Stimulated activated CD4-positive, alpha-beta T cell treated with anti-CD3 and anti-CD28 coated beads, Interleukin-1b, Interleukin-23, amount 100 ng/mL, for 1 hour (primary cell): ENCODE measurements at places on chromosomes 13 and 19.

DNA sequence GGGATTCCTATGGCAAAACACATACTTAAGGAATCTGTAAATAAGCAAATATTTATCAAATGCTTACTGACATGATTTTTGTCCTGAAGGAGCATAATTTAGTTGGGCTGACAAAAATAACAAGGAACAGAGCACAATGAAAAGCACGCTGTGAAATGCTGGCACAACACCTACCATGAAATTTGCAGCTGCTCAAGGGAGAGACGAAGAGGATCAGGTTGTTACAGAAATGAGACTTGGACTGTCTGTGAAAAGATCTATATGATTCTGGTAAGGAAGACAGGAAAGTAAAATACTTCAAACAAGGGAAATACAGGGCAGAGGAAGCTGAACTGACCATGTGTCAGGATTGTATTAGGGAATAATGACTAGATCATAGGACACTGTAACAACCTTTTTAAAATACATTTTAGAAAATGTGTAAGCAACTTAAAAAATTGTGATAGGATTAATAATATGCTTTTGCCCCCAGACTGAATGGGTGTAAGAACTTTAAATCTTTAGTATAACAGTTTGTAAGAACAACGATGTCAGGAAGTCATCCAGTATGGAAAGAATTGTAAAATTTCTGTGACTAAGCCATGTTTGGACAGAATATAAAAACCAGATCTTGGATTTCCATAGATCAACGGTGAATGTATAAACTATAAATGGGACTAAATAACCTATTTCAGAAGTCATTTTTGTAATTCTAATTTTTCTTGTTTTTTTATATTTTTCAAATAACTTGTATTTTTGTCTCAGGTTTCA is 1556.0 kb downstream of the EFNB2 start:
- no peak for DNase-seq

DNA sequence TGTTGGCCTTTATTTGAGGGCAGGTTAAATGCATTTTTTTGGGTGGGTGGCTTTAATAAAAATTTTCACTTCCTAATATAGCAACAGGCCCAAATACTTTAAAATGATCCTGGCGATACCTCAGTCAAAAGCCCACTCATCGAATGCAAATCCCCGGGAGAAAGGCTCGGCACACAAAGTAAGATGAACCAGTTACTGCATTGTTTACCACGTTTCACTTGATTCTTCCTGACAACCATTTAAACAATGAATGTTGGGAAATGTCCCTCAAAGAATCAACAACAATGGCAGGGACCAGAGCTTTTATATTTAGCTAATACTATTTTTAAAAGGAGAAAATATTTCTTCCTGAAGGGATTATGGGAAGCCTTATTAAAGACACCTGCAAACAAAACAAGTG is 187.7 kb downstream of the ABCC4 start:
- no peak for DNase-seq

DNA sequence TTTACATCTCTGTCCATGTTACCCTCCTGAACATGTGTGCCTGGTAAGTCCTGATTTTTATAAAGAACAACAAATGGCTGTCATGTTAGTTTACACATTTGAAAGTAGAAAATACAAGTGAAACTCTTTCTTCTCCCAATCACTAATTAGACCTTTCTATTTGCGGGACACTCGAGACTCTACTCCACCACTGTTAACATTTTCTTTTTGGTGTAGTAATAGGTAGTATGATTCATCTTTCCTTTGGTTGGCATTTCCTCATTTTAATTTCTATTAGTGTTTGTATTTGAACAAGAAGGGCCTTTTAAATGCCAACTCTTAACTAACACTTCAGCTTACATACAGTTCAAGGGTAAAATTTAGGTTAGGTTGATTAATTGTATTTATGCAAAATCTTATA is 371.1 kb downstream of the PCDH9 start:
- DNase-seq, result no peak

DNA sequence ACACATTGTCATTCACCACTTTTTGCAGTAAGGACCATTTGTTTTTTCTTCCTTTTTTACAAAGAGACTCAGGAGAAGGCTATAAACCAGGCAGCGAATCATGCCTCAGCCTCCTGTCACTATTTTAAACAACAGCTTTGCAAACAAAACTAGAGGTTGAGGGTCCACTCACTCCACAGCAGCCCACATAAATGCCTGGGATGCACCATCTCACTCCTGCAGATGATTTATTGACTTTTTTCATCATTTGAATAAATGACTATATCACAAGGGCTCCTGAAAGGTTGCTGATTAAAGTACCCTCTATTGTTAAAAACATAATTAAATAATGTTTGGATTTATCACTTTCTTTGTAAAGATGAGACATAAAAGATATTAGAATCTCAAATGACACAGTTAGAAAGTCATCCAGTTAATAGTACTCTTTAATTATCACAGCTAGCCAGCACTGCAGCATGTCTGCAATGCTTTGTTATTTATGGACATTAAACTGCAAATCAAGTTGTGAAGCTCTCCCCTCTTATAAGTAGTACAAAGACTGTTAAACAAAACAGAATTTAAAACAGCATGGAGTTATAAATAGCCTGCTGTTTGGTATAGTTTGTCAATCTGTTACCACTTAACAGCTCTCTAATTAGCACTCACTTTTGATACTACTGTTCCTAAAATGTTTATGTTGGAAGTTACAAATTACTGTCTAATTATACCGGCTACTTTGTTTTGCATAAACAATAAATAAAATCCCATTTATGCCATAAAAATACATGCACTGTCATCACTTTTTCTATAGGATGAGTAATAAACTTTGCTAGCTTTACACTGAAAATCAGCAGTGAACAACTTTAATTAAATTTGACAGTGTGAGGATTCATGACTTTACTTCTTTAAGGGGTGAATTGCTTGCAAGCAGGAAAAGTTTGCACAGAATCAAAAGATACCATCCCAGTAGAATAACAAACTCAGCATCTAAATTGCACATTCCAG is 853.2 kb downstream of the UQCRFS1 start:
- DNase-seq, result no peak

GRCh38 chr19:7349961-7350711 is 1.4 kb downstream of the ARHGEF18 start:
- DNase-seq, result no peak

DNA sequence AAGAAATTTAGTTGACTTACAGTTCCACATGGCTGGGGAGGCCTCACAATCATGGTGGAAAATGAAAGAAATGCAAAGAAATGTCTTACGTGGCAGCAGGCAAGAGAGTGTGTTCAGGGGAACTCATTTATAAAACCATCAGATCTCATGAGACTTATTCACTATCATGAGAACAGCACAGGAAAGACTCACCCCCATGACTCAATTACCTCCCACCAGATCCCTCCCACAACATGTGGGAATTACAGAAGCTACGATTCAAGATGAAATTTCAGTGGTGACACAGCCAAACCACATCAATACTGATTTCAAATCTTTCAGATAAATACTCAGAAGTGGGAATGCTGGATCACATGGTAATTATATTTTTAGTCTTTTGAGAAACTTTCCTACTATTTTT is 1357.9 kb downstream of the SLITRK5 start:
- no peak for DNase-seq

DNA sequence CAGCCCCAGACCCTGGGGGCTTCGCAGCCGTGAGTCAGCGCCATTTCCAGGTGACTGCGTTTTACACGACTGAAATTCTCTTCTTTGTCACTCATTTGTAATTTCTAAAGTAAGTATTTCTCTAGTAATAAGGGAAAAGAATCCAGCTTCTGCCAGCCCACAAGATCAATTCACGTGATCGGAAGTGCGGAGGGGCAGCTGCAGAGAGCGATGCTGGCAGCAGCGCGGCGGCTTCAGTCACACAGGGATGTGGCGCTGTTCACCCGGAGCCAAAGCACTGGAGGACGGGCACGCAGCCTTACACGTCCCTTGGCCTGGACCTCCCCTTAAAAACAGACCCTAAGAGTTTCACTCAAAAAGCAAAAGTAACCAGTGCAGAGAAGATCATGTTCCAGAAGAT is 18.4 kb downstream of the GRTP1 start:
- DNase-seq, result no peak

GRCh38 chr19:41299755-41300089 is 10.2 kb upstream of the CCDC97 start:
- DNase-seq, result no peak

DNA sequence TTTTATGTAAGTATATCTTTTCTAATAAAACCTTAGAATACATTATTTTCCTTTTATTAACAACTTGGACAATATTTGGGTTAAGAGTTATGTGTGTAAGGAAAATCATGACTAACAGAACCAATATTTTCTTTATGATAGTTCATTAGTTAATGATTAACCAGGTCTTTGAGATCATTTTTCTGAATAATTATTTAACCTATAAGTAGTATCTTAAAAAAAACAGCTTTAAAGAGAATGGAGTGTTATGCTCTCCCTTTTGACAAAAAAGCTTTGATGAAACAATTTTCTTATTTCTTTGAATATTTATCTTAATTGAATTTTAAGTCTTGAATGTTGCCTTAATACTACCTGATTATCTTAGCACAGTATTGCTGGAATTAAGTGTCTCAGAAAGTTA is 3.8 kb downstream of the SLAIN1 start:
- no peak for DNase-seq

DNA sequence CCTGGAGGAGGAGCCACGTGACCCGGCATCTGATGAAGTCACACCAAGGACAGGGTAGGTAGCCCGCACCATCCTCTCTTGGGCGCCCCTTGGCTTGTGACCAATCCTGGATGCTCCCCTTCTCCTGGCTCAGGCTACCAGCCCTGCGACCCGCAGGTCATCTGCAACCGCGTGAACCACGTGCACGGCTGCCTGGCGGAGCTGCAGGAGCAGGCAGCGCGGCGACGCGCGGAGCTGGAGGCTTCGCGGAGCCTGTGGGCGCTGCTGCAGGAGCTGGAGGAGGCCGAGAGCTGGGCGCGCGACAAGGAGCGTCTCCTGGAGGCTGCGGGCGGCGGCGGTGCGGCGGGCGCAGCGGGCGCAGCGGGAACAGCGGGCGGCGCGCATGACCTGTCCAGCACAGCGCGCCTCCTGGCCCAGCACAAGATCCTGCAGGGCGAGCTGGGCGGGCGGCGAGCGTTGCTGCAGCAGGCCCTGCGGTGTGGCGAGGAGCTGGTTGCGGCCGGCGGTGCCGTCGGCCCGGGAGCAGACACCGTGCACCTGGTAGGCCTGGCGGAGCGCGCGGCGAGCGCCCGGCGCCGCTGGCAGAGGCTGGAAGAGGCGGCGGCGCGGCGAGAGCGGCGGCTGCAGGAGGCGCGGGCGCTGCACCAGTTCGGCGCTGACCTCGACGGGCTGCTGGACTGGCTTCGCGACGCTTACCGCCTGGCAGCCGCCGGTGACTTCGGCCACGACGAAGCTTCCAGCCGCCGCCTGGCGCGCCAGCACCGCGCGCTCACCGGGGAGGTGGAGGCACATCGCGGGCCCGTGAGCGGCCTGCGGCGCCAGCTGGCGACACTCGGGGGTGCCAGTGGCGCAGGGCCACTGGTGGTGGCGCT is 45.9 kb downstream of the SPTBN4 start:
- DNase-seq, result no peak

DNA sequence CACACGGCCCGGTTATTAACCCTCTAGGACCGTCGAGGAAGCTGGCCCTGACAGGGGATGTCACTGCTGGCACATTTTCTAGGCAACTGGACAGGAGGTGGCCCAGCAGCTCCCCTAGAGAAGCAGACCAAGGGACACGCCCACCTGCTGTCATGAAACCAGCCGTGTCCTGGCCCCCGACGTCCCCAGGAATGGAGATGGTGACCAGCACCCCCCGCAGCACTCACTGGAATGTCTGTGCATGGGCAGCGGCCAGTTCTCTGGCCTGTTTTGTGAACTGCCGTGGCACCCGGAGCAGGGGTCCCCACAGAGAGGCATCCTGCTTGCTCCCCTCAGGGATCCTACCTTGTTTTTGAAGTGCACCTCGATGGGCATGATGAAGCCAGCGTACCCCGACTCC is 17.9 kb downstream of the MLLT1 start:
- no peak for DNase-seq

GRCh38 chr19:46082728-46083050 is 41.8 kb downstream of the IGFL3 start:
- DNase-seq, result no peak

DNA sequence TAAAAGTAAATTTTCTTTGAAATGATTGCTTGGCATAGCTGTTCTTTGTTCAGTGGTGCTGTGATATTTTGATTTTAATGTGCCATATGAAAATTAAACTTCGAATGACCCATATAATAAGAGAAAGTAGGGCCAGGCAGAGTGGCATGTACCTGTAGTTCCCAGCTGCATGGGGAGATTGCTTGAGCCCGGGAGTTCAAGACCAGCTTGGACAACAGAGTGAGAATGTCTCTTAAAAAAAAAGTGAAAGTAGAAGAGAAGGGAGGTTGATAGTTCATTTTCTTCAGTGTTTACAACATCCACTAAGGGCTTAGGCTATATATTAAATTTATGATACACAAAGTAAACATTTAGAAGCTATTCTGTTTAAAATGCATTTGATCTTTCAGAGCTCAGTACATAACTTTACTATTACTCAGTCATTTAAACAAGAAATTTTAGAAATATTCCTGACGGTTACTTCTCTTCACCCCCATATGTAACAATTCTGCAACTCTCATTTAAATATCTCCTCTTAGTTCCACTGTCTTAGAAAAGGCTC is 17.2 kb upstream of the RFC3 start:
- DNase-seq, result no peak

DNA sequence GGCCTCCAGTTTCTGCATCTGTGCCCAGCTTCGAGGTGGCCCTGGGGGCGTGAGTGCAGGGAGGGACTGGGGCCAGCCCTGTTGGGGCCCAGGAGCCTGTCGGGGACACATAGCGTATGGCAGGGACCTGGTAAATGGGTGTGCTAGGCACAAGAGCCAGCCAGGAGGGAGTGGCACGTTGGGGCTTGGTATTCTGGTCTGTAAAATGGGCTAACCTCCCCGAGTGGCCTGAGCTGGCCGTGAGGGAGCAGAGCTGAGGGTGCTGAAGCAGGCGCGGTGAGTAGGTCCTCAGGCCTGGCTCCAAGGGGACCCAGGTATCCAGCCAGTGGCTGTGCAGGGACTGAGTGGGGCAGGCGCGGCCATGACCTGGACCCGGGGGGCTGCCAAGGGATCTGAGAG is 4.3 kb downstream of the PTOV1 start:
- no peak for DNase-seq
